GM23248 (cell line): ENCODE measurements at places on chromosomes 11 and 22.

DNA sequence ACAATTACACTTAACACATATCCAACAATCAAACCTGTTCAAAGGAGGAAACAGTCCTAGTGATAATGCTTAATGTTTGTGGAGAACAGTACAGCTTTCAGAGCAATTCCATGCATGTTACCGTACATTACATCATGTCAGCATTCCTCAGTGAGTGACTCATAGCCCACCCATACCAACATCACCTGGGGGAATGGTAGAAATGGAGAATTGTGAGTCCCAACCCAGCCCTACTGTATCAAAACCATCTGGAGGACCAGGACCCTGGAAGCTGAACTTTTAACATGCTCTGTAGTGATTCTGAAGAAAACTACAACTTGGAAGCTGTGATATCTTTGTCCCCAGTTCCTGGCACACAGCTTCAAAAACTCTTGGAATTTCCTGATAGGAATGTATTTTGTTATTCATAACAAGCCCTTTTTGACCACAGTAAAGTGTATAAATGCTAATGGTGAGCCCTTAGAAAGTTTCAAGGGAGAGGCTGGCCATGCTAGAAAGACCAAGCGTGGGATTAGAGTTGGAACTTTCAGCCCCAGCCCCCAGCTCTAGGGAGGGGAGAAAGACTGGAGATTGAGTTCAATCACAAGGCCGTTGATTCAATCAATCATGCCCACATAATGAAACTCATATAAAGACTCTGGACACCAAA lies 301.1 kb downstream of the BUD13 start:
- DNase-seq, result peak; percentile 21

DNA sequence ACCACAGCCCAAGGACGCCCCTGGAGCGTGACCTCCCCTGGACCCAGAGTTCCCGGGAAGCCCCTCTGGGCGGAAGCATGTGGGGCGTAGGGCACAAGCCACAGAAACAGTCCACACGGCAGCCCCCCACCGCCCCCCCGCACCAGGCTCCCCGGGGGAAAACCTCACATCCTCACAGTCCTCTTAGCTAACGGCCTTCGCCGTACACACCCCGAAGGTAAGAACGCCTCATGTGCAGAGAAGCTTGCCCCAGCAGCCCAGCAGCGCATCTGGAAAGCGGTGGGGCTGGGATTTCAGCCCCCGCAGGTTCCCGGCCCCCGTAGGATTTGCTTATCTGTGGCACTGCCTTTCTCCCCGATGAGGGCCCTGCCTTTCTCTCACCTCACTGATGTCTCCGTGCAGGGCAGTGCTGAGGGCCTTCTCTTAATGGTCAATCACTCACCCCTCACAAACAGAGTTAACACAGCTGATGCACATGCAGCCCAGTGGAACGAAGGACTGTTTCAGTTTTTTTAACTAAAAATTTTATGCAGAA lies 309.2 kb downstream of the BRD1 start:
- DNase-seq, result no peak

GRCh38 chr11:14609902-14610301 lies 33.7 kb upstream of the PDE3B start:
- no peak for DNase-seq

- DNase-seq, result no peak
Observed at GRCh38 chr11:86314636-86315035, 12.6 kb downstream of the HIKESHI start.

DNA sequence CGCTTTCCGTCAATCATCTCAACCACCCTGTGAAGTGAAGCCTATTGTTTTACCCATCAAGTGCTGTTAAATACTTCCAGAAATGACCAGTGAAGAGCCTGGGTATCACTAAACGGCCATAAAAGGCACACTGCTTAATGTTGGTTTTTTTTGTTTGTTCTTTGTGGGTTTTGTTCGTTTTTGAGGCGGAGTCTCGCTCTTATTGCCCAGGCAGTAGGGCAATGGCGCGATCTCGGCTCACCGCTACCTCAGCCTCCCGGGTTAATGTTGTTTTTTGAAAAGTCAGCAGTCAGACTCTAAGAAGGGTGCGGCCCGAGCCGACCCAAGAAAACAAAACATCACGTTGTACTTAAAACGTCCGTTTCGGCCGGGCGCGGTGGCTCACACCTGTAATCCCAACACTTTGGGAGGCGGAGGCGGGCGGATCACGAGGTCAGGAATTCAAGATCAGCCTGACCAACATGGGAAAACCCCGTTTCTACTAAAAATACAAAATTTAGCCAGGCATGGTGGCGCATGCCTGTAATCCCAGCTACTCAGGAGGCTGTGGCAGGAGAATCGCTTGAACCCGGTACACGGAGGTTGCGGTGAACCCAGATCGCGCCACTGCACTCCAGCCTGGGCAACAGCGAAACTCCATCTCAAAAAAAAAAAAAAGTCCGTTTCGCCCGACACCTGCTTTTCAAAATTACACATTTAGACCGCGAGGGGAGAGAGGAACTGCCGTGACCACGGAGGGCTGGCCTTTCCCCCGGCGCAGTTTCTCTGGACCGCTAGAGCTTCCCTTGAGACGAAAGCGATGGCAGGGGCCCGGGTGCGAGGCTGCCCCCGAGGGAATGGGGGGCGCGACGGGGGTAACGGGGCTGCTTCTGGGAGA lies 714 bp downstream of the CD59 start:
- peak; percentile 64 for DNase-seq

DNA sequence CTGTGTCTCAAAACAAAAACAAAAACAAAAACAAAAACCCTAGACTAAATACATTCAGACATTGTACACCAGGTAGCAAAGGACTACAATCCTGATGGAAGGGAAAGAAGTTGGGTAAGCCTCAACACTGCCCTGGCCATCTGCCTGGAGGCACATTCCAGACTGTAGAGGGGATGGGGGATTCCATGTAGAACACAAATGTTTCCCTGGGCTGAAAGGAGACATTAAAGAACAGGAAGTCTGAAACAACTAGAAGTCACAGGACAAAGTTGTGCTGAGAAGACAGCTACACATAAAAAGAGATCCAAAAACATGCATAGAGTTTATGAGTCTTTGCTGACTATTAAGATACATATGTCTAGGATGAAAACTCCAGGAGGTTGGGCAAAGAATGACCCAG lies 83.9 kb downstream of the RRAS2 start:
- DNase-seq, result no peak

DNA sequence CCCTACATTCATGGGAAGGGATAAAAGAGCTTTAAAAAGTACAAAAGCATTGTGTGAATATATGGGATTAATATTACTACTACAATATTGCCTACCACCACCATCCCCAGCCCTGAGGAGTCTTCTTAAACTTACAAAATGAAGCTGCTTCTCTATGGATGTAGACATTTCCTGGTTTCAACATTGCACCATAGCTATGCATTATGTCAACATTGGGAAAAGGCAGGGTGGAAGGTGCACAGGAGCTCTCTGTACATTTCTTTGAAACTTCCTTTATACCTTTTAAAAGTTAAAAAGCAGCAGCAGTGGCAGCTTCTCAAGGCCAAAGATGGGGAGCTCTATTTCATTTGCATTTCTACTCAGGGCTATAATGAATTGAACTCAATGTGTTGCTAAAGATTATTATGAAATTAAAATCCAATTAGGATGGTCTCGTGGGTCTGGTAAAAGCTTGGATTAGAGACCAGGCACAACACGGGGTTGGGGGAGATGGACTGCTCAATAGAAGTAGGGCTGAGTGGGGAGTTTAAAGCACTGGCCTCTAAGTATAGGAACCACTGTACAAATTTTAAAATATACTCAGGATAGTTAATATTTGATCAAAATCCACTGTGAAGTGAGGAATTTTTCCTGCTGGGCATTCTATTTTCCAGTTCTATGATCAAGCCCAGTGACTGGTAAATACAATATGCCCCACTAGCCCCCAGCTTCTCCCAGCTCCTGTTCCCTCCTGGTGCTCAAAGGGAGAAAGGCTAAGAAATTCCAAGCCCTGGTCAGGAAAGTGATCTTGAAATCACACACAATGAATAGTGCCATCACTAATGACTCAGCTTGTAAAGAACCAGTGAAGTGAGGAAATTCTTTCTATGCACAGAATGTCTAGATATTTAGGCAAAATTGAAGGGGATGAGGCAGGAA lies 362.7 kb upstream of the CCDC90B start:
- DNase-seq, result peak; percentile 45

- no peak for DNase-seq
Observed at GRCh38 chr11:72726266-72727220, 25.7 kb downstream of the ARAP1 start.

- DNase-seq, result no peak
Observed at GRCh38 chr11:118088531-118088930, 1.8 kb upstream of the SMIM35 start.

GRCh38 chr22:23800297-23801237 lies 13.8 kb downstream of the SMARCB1 start:
- DNase-seq, result no peak

- no peak for DNase-seq
Observed at GRCh38 chr11:47987310-47987709, 7.0 kb downstream of the PTPRJ start.

DNA sequence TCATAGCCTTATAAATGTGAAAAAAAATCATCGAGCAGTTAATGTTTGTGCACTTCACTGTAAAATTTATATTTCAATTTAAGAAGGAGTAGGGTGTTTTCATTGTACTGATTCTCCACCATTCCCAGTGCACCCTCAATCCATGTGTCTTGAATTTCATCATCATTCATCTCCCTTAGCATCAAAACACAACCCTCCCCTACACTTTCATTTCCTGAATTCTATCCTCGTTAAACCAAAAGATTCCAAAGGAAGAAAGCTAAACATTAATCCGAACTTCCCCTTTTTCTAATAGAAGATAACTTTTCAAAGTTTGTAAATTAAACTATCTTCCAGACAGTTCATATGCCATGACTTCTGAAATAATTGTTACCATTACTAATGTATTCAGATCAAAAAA lies 34.1 kb upstream of the OR8B8 start:
- DNase-seq, result no peak

DNA sequence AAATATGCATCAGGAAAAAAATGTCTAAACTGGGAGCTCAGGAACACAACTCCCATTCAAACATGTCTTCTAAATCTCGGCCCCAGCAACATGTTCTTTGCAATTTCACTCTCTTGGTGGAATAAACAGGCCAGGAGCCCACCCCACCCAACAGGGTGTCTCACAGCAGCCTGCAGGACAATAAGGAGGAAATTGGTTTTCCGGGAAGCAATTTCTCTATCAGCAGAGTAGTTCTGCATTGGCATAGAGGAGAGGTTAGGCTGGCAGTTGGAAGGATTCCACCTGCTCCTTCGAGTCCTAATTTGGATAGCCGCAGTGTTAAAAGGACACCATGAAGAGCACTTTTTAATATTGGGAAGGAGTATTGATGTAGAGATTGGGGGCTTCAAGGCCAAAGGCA lies 55.9 kb upstream of the BARX2 start:
- DNase-seq, result no peak

DNA sequence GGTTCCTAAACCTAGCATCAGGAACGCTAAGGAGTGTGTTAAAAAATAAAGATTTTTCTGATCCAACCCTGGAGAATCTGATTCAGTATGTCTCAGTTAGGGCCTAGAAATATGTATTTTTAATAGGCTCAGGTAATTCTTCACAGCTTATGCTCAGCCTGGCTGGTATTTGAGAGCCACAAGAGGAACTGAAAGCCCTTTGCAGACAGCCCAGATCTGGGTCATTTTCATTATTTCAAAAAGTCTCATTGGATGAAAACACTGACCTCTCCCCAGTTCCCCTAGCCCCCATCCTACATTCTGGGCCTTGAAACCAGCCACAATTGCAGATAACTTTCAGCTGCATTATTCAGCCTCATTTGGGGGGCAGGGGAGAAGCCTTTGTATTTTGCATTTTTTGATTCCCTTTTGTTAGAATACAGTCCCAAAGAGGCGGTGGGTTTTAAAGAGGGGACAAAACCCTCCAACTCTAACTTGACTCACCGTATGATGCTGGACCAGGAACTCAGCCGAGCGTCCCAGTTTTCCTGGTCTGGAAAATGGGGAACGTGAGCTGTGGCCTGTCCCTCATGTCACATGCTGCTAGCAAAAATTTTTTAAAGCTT lies 66.0 kb upstream of the LARGE1 start:
- DNase-seq, result no peak

DNA sequence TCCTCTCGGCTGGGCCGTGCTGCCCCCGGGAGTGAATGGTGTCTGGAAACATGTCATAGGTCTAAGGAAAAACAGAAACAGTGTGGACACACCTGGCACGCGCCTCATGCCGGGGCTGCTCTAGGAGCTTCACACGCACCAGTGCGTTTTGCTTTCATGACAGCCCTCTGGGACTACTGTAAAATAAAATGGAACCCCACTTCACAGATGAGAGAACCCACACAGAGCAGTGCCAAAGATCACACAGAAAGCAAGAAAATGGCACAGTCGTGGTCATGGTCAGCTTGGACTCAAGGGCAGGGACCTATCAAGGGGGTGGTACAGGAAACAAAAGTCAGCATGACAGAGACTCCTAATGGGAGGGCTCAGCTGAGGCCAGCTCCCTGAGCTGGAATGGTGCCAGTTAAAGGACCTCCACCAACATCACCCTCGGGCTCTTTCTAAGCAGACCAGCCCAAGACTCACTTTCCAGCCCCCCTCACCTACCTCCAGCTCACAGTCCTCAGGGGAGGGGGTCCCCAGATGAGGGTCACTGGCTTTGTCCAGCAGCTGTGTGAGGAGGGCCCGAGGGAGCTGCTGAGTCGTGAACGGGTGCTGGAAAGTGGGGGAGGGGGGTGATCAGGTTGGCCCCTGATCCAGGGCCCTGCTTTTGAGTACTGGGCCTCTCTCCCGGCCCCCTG lies 3.3 kb downstream of the MAP4K2 start:
- no peak for DNase-seq

- peak; percentile 50 for DNase-seq
Observed at GRCh38 chr22:30079952-30080533, at the start of gene HORMAD2. Gene HORMAD2 (plus strand): TSS chr22:30080464. CDS start chr22:30093953, 13,489 bp downstream.

DNA sequence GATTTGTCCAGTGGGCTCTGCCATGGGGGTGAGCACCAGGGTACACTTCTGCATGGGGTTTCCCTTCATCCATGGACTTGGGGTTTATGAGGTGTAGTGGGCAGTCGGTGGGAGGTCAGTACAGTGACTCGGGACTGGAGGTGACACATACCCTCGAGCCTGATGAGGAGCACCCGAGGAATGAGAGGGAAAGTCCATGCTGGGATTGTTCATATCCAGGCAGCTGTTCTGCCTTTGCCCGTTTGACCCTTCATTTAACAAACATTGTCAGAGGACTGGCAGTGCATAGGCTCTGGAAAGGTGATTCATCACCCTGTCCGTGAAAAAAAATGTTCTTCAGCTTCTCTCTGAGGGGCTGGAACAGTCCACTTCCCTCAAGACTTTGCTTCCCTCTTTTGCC lies 2.7 kb downstream of the NAV2 start:
- peak; percentile 96 for DNase-seq

- peak; percentile 35 for DNase-seq
Observed at GRCh38 chr11:63165706-63166310, 21.8 kb upstream of the SLC22A24 start.
